ENCODE measurements at places on chromosomes 3 and 15.

GRCh38 chr15:99054025-99054387, 46.4 kb upstream of the PGPEP1L start:
- DNase-seq = no peak

- peak; percentile 65 for DNase-seq
These were observed 603 bp downstream of the EIF1B start for GRCh38 chr3:40309925-40310695.

- DNase-seq = no peak
These were observed 229.9 kb upstream of the GADL1 start for GRCh38 chr3:31124373-31124772.

GRCh38 chr3:171747223-171747920, 62.9 kb downstream of the PLD1 start:
- DNase-seq = no peak

GRCh38 chr3:161349529-161350312, 21.6 kb downstream of the SPTSSB start:
- no peak for DNase-seq

DNA sequence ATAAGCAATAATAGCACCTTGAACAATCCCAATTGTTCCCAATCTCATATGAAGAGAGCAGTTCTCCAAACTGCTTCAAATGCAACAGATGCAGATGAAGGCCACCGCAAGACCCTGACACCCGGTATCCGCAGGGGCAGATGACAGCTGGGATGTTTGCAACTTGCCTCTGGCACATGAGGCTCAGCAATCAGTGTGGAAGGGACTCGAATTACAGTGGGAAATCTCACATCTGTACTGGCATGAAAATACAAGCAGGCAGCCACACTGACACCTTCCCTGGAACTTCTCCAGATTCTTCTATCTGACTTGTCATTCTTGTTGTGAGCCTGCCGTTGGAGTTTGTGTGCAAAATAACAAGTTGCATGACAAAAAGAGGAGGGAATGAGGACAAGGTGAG, 68.8 kb downstream of the WDR76 start:
- no peak for DNase-seq

GRCh38 chr3:160719710-160720109, 36.3 kb upstream of the PPM1L start:
- DNase-seq = no peak

DNA sequence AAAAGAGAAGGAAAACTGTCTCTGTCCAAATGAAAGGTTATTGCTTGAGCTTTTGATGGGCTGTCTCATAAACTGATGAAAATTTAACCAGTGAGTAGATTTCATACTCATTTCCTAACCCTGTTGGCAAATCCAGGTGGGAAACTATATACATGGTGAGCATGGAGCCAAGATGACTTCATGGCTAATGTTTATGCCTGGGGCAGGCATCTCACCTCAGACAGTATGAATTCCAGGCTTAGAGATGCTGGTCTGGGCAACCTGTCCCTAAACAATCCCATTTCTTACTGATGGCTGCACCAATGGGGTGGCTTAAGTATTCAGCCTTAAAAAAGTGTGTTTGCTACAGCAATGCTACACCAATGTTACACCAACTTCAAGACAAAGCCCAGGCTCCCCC, 58.1 kb downstream of the SLTM start:
- no peak for DNase-seq

GRCh38 chr3:183502237-183503181, 53.0 kb downstream of the KLHL6 start:
- no peak for DNase-seq

DNA sequence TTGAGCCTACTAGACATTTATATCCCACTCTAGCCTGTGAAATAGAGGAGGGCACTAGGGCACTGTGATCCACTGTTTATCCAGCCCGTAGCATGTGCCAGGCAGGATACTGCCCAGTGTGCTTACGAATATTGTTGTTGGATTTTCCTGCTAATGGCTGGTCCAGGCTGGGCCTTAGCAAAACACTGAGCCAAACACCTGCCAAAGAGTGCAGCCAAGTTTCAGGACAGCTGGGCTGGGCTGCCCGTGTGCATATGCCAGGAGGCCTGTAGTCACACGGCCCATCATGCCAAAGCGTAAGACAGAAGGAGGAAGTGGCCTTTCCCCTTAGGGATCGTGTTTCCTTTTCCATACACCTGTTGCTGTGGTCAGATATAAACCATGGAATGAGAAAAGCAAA, 54.5 kb upstream of the ABHD10 start:
- DNase-seq = no peak

Data from amygdala (tissue), 56 donors.